Vagina (tissue), 2 donors: ENCODE measurements at places on chromosomes 7 and 10. TPM values are rescaled to one million over a fixed set of nuclear protein-coding genes. Genes with fewer than 3 reads are reported as not detected.

Gene ZNF3
- total RNA-seq, result 16.7 TPM

- H3K36me3 ChIP-seq, result no peaks in the 10 kb centered on the region
- no peaks in the 10 kb centered on the region for H3K27me3 ChIP-seq
- no peak for DNase-seq
These were observed 14.2 kb upstream of the MTPN start for GRCh38 chr7:135991322-135991721.

DNA sequence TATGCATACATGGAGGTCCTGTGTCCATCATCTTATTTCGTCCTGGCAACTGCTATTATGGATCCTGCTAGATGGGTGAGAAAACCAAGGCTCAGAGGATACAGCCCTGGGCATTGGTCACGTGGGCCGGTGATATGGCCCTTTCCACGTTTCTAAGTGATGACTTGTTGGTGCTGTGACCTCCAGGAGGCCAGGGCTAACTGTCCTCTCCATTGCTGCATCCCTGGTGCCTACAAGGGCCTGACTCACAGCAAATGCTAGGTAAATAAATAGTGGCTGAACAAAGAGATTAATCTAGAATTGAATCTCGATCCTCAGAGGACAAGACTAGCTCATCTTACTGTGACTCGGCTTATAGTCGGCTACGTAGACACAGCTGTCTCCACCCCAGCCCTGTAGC, 78.6 kb downstream of the FAM53B start:
- no peak overlapping the region for H3K27ac ChIP-seq
- H3K36me3 ChIP-seq, result no peaks in the 10 kb centered on the region
- no peak overlapping the region for H3K4me3 ChIP-seq
- no peak for DNase-seq

GRCh38 chr7:86155623-86156022, 488.1 kb upstream of the GRM3 start:
- H3K4me3 ChIP-seq, result no peak overlapping the region
- no peak for DNase-seq
- H3K36me3 ChIP-seq, result no peaks in the 10 kb centered on the region
- H3K4me1 ChIP-seq, result no peaks in the 10 kb centered on the region
